ENCODE measurements at places on chromosomes 2 and 18.

- DNase-seq: no peak
These were observed 128.7 kb upstream of the L3MBTL4 start for GRCh38 chr18:6543330-6543908.

DNA sequence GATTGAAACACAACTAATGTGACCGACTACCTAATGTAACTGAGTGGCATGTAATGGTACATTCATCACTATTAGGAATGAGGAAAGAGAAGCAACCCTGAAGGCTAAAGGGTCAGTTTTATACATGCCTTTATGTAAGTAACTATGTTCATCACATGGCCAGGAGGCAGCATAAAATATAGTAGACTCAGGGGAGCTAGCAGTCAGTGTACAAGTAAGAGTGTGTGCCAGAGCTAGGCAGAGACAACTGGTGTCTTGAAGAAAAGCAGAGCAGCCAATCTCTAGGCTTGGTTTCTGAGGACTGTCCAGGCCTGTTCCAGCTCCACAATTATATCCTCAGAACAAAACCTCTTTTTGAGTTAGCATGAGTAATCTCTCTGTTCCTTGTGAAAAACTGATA lies 18.1 kb downstream of the SMAD2 start:
- no peak for DNase-seq

- no peak for DNase-seq
These were observed 55.5 kb downstream of the MARCHF4 start for GRCh38 chr2:216316743-216317142.

DNA sequence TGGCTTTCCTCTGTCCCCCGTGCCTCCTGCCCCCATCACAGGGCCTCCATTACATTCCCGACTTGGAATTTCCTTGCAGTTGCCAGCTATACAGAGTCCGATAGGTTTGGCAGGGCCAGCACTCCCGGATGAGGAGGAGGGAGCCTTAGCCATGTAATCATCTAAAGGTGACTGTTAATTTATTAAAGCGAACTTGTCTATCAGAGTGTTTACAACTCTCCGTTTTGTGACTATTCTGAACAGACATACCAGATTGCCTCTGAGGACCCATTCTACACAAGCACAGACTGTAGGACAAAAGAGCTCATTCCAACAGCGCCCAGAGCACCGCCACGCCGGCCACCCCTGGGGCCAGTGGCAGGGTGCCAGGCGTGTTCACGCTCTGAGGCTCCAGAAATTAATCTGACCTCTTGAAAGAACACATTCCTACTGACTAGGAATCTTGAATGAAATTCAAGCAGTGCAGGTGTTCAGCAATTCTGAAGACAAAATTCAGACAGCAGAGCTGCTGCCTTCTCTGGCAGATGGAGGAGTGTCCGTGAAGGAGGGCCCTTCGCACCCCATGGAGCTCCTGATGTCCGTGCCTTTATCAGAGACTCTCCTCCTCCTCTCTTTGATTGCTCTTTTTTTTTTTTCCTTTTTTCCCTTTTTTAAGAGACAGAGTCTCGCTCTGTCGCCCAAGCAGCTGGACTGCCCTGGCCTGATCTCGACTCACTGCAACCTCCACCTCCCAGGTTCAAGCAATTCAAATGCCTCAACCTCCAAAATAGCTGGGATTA lies 58.1 kb upstream of the RALBP1 start:
- no peak for DNase-seq

GRCh38 chr2:162475661-162476060 lies 131.7 kb downstream of the GCA start:
- no peak for DNase-seq

- DNase-seq: no peak
These were observed 139.1 kb downstream of the IRS1 start for GRCh38 chr2:226660526-226660925.

- DNase-seq: no peak
These were observed 1156.3 kb upstream of the CRIM1 start for GRCh38 chr2:35199298-35199697.

DNA sequence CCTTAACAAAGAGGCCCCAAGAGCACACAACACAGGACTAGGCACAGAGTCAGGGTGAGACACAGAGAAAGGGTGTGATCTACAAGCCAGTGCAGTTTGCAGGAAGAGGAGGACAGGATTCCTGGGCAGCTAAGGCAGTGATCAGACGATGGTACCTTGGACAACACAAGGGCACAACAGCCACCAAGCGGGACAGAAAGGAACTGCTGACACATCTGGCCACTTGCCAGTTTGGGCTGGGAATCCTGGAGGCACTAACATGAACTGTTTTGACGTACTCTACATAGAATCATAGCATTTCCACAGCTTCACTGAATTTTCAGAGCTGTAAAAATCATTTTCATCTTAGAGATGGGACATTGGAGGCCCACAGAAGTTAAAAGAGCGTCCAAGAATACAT lies 221.5 kb upstream of the SLC35G4 start:
- DNase-seq: peak; percentile 45

GRCh38 chr2:203873921-203874631 lies 6.5 kb downstream of the CTLA4 start:
- DNase-seq: no peak

GRCh38 chr2:68121873-68122679 lies 35.6 kb upstream of the PNO1 start:
- peak; percentile 91 for DNase-seq

DNA sequence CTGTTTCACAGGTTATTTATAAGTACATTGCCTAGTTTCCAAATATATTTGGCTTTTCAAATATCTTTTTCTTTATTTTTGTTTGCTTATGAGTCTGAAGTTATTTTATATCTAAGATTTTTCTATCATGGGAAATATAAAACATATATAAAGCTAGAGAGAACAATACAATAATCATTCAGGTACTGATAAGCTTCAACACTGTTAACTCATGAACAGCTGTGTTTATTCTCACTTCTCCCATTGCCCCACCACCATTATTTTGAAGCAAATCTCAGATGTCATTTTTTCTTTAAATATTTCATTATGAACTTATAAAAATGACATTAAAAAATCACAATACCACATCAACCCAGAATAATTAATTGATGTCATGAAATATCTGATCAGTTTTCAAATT lies 9.7 kb downstream of the CAMKMT start:
- DNase-seq: no peak

GRCh38 chr2:105369777-105370690 lies 28.8 kb downstream of the FHL2 start:
- DNase-seq: peak; percentile 92

DNA sequence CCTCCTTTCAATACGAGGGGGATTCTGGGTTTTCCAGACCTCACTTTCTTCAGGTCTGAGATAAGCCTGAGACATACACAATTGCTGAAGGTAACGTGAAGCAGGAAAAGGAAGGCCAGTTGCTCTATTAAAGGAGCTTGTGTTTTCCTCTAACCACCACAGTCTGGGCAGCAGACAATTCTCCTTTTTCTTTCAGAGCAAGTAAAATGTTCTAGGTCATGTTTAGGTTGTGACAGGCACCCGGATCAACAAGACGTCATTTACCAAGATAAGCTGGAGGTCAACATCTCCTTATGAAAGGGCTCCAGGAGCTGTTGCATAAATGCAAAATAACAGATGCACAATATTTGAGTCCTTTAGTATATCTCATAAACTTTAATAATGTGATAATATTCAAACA lies 148.1 kb downstream of the SLC8A1 start:
- DNase-seq: no peak

- no peak for DNase-seq
These were observed 112.4 kb upstream of the WDR75 start for GRCh38 chr2:189328848-189329245.

DNA sequence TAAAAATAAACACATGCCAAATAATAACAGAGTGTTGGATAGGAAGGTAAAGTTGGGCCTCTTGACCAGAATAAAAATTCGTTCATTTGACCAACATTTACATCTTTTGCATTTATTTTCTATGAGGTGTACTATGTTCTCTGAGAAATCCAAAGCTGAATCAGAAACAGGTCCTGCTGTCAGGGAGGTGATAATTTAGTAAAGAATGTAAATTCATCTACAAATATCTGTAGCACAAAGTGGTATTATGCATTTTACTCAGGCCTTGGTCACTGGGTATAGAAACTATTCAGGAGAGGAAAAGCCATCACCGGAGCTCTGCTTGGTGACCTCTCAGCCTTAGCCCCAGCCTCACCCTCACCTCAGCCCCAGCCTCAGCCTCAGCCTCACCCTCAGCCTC lies 208.9 kb downstream of the SPP2 start:
- DNase-seq: no peak

DNA sequence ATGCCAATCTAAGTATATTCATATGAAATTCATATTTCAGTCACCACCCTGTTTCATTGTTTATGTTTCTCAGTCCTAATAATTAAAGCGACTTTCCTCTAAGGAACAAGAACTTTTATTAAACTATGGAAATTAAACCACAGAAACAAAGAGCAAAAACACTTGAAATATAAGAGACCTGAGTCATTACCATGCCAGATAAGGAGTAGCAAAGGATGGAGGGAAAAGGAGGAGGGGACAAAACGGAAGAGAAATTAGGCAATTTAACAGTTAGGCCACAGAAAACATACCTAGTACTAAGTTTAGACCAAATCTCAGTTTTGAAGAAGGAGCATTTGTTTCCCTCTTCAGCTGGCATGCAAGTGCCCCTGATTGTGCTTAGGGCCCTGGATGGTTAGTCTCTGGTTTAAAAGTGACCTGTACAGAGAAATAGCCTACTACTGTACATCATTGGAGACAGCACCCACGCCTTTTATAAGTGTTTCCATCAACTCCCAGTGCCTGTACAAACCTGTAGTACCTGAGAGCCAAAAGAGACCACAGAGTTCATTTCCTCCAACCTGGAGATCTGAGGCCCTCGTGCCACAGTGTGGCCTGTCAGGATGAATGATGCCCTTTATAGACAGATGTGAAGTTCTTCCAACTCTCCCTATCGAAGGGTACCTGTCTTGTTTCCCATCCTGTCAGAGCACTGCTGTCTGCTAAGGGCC lies 74.5 kb downstream of the SPATS2L start:
- DNase-seq: no peak

DNA sequence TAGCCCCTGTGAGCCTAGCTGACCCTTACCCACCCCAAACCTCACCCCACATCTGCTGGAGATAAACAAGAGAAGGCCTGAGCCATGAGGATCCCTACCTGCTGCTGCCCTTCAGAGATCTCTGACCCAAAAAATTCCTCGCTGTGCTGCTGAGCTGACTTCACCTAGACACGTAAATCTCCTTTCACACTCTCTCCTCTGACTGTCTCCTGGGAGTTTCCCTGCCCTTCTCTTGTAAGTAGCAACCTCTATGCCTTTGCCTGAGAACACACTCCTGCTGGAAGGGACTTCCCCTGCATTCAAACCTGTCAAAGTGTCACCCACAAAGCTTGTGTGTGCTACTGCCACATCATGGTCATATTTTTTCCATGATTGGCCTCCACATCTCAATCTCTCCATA lies 134.2 kb upstream of the NOL4 start:
- DNase-seq: no peak

DNA sequence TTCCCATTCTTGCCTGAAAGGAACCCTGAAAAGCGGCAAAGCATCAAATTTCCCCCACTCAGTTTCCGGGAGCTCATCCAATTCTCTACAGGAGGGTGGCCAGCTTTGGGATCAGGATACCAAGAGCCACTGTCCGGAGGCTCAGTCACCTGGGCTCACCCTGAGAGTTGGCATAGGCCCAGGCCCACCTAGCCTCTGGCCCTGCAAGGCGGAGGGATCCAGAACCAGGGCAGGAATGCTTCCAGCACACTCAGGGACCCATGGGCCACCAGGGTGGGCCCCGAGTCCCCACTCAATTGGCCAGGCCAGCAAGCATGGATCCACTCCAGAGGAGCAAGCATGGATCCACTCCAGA lies 432.9 kb upstream of the MYT1L start:
- no peak for DNase-seq

- DNase-seq: no peak
These were observed 16.0 kb downstream of the FAM178B start for GRCh38 chr2:96970248-96970875.

DNA sequence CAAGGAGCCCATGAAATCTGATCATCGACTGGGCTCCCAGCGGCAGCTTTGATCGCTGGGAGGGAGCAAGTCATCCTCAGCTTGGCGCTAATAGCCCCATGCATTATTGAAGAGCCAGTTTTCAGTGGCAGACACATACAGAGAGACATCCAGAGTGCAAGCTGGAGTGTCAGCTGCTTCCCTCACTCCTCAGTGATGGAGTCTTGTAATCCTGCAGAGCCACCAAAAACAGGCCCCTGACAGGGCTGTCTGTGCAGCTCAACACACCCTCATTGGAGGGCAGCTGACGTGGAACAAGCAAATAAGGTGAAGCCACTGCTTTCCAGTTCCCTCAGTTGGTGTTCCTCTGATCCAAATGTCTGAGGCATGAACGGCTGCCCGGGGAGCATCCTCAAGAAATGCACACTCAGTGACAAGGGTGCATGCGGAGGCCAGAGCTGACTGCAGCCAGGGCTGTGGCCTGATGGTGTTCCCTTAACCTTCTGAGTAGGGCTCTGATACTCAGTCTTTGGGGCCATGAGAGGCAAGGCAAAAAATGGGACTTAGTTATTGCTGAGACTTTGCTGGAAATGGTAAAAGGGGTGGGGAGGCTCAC lies 97.4 kb downstream of the RHOB start:
- no peak for DNase-seq

Data from WTC11 (cell line).